ENCODE measurements at places on chromosomes 3 and 15.

DNA sequence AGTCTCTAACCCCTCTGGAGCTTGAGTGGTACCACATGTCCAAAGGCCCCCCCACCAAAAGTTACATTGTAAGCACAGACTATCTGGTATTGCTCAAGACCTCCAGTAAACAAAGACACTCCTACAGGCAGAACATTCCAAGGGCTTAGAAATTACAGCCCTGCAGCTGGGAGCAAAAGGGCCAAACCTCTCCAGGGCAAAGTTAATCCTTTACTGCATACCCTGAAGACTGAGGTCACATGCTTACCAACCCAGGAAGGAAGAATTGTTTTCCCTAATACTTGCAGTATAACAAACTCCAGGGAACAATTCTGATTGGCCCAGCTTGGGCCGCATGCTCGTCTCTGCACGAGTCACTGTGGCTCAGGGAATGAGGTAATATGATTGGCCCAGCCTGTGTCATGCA is 266.1 kb upstream of the NR2F2 start:
- no peak for DNase-seq

DNA sequence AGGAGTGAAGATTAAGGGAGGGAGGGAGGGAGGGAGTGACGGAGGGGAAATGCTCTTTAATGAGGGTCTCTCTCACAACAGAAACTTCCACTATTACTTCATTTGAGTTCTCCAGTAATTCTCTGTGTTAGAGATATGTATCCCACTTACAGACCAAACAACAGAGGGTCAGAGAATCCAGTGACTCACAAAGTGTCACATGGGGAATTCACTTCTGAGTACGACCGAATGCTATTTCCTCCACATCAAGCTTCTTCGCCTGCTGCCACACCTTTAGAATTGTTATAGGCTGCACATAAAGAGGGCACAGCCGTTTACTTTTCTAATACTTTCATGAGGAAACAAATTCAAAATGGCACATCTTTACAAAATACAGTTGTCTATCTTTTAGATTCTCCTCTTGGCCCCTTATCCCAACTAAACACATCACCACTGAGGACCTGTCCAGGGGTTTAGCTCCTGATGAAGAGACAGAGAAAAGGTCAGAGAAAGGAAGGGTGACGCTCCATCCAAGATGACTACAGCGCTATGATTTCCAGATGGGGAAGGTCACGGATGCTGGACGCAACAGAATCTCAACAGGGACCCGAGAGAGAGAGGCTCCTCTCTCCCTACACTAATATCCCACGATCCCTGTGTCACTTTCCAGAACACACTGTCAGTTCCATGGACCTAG is 119.0 kb downstream of the XXYLT1 start:
- no peak for DNase-seq

- DNase-seq = no peak
Observed at GRCh38 chr3:132898141-132898540, 140.1 kb upstream of the TMEM108 start.

DNA sequence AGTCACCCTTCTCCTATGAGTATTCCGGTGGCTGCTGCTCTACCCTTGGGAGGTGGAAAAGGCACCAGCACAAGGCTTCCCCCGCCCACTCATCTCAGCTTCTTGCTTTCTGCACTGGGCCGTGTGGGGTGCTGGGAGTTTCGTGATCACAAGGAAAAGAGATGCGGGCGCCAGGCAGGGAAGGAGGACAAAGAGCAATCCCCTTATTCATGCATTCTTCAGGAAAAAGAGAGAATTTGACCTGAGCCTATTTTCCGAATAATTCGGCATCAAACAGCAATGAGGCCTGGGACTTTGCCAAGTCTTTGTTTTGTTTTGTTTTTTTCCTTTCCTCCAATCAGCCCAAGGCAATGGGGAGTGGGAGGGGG is 102.2 kb upstream of the LPP start:
- no peak for DNase-seq

DNA sequence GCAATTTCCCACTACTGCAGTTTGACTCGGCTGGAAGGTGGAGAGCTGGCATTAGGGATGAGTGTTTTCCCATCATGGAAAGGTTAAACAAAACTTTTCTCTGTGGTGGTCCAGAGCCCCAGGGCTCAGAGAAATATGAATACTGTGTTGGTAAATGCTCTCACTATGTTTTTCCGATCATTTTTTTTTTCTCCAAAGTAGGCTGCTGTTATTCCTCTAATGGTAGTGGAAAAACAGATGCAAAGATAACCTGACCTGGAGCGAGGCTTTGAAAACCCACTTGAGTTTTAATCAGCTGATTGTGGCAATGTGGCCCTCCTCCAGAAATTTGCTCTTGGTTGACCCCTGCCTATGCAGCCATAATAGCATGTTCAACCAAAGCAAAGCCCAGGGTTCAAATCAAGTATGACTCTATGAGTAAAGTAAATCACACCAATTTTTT is 320.8 kb upstream of the CTNNB1 start:
- no peak for DNase-seq

DNA sequence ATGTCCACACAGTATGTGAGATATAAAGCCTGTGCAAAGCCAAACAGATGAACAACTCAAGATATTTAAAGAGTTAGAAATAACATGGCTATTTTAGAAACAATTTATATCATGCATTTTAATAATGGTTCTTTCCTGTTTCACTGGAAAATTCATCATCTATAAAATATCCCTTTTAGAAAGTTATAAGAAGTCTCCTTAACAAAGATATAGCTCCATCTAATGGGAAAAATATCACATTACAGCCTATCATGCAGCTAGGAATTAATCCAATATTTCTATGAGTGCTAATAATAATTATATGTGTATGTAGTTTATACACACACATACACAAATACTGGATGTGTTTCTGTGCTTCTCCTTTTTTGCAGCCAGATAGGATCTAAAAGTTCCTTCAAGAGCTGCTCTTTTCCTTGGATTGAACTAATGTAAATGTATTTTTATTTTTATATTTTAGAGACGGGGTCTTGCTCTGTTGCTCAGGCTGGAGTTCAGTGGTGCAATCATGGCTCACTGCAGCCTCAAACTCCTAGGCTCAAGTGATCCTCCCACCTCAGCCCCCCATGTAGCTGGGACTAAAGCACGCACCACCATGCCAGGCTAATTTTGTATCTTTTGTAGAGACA is 21.6 kb downstream of the RPL22L1 start:
- no peak for DNase-seq

DNA sequence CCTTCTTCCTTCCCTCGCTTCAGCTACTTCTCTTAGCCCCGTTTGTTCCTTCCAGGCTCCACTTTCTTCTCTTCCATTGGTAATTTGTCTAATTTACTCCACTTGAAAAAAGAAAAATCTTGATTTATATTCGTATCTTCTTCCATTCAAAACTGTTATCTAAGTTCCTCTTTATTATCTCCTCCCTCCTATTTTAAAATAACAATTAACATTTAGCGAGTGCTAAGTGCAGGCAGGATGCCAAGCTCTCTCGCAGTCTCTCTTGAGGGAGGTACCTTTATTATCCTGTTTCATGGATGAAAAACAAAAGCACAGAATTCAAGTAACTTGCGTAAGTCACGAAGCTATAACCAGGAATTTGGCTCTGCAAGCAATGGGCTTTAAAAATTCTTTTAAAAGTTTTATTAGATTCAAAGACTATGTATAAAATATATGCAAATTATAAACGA is 418.9 kb upstream of the NAALADL2 start:
- no peak for DNase-seq

DNA sequence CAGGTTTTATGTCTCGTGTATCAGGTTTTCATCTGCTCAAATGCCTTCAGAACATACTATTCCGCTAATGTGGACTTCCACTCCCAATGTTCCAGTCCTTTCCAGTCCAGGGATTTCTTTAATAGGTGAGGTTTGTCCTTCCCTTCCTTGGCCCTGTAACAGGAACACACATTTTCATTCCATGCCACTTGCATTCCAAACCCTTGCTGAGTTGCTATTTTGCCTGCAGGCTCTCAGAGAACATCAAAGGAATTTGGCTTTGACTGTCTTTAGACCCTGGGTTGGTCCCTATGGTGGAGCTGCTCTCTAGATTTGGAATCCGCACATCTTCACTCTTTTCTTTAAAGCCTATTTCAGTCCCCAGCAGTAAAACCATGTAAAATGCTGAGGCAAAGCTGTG is 12.3 kb upstream of the ALCAM start:
- no peak for DNase-seq
